SK-N-SH (cell line): ENCODE measurements at places on chromosomes 1 and 21.

- no peak for DNase-seq
Observed at GRCh38 chr1:12549460-12550349, 68.3 kb downstream of the DHRS3 start.

- DNase-seq: no peak
Observed at GRCh38 chr1:93723110-93723509, 41.5 kb upstream of the BCAR3 start.

DNA sequence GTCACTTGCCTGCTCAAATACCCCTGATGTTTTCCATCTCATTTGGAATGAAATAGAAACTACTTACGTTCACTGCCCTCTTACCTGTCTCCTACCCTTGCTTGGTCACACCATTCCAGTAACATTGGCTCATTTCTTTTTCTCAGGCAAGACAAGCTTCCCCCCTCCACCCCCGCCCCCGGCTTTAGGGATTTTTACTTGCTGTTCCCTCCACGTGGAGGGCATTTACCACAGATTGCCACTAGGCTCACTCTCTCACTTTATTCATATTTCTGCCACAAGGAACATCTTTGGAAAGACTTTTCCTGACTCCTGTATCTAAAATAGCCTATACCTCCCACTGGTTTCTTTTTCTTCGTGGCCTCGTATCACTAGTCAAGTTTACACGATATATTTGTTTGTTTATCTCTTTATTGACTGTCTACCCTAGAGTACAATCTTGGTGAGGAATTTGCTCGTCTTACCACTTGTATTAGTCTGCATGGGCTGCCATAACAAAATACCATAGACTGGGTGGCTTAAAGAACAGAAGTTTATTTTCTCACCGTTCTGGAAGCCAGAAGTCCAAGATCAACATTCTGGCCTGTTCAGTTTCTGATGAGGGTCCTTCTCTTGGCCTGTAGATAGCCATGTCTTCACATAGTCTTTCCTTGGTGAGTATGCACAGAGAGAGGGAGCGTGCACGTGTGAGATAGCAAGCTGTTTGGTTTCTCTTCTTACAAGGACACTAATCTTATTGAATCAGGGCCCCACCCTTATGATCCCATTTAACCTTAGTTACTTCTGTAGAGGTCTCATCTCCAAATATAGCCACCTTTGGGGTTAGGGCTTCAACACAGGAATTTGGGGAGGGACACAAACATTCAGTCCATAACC, 126.2 kb downstream of the NRDC start:
- no peak for DNase-seq

- no peak for DNase-seq
Observed at GRCh38 chr1:237091691-237092090, 49.7 kb downstream of the RYR2 start.

GRCh38 chr21:39029086-39029755, 154.0 kb downstream of the PSMG1 start:
- DNase-seq: peak; percentile 77

DNA sequence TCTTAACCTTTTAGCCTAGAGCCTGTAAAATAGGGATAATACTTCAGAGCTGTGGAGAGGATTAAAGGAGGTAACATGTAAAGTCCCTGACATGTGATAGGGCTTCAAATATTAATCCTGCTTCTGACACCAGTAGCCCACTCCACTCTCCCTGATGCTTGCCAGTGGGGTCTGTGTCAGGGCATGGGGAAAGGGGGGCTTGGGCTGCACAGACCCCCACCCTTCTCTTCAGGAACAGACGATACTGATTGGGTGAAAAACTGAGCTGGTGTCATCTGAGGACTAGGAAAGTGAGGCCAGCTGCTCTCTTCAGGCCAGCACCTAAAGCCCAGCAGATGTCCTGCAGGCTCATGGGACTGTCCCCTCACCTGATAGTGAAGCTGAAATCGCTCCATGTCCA, 27.0 kb upstream of the MEF2D start:
- DNase-seq: no peak

DNA sequence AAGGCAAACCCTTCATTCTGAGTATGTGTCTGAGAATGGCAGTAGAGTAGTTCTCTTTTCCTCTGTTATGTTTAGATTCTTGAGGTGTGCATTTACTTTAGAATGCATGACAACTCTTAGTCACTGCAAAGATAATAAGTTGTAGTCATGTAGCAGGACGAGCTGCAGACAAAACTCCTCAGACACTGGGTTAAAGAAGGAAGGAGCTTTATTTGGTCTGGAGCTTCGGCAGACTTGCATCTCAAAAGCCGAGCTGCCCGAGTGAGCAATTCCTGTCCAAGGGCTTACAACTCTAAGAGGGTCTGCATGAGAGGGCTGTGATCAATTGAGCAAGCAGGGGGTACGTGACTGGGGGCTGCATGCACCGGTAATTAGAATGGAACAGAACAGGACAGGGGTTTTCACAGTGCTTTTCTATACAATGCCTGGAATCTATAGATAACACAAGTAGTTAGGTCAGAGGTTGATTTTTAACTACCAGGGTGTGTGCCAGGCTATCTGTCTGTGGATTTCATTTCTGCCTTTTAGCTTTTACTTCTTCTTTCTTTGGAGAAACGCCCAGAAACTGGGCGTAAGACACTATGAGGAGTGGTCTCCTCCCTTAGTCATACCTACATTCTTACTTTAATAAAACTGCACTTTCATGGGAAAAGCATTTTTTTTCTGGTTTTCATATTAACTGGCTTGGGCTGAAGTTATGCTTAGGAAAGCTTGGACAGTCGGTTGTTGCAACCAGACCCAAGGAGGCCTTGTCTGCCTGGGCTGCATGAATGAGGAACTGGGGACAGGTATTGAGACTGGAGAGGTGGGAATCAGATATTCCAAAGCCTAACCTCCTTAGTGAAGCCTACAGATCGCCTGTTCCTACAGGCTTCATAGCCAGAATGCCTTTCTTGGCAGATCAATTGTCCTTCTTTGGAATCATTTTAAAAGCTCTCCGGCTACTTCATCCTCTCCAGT, 115.1 kb downstream of the RHOU start:
- no peak for DNase-seq

DNA sequence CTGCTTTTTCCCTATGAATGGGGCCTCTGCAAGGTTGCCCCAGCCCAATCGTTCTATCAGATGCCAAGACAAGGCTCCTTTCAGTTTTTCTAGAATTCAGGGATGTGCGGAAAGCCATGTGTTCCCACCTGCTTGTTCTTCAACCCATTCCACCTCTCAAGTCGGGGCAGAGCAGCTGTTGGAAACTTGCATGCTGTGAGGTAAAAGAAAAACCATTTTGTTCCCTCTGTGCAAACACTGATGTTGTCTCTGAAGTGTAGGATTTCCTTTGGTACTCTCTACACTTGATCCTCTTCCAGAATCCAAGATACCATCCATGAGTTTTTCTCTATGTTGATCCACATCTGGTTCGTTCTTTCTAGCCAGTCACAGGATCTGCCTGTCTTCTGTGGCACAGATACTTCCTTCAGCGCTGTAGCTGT, 7.3 kb downstream of the IER5 start:
- DNase-seq: no peak

DNA sequence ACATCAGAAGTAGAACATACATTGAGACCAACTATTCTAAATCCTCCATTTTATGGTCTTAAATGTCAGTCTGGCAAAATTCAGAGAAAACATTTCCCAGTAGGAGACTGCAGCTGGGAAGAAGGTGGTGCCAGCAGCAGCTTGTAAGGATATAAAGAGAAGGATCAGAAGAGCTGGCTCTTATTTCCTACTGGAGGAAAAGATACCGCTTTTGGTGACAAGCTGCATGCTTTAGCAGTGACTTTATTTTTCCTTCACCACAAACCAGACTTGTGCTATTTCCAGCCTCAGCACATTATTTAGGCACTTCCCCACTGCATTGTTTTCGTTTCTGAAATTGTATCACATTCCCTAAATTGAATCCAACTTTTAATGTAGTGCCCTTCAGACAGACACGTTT, 28.4 kb downstream of the RNF11 start:
- no peak for DNase-seq

GRCh38 chr1:184322253-184322652, 64.6 kb upstream of the C1orf21 start:
- no peak for DNase-seq

DNA sequence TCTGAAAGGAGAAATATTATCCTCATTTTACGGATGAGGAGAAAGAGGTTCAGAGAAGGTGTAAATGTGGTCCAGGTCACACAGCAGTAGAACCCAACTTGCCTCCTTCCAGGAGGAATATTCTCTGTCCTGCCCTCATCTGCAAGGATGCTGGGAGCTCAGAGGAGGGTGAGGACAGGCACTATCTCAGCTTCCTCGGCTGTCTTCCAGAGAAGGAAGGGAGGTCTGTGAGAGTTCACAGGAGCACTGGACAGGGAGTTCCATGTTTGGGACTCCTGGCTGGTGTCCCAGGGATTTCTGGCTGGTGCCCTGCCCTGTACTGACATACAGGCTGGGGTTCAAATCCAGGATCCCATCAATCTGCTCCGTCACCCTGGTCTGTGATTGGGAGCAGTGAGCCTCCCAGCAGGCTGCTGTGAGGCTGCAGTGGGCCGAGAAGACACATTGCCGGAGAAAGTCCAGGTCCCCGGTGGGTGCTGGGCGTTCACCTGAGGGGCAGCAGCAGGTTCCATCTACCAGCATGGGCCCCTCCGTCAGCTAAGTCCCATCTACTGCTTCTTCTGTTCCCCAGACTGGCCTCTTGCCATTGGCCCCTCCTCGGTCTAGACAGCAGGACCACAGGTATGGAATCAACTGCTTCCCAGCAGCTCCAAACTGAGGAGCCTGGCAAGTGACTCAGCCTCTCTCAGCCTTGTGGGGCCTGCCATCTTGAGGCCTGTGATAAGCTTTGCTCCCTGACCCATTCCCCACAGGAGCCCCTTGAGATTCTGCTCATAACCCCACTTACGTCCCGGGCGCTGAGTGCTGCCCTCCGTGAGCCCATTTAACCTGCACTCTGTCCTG, 8.5 kb upstream of the BSND start:
- no peak for DNase-seq

DNA sequence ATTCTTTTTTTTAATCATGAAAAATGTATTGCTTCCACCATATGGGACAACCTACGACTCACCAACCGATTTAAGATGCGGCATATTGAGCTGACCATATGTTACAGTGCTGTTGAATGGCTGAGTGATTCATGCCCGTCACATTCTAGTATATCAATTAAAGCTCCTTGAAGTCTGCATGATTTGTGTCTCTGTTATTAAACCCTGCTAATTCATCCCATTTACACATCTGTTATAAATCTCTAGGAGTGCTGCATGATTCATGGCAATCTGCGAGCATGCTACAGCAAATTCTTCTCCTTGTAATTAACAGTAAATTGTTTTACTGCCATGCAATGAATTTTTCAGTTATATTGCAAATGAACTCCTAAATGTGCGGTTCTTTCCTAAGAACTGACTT, 239.8 kb downstream of the USH2A start:
- no peak for DNase-seq

- DNase-seq: no peak
Observed at GRCh38 chr1:221316491-221317056, 425.3 kb downstream of the DUSP10 start.

DNA sequence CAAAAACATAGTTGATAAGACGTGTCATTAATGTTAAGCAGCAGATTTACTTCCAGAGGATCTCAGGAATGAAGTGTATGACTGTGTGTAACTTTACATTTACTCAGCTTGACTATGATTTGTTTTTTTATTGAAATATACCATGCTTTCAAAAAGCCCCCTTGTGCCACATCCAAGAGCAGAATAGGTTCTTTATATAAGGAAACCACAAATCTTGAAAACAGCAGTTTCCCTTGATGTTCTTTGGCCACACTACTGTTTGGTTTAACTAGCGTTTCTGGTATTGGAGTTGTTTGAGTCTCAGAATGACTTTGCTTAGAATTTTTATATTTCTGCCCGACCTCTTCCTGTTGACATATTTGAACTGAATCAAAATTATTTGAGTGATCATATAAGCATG, 25.0 kb downstream of the LRRC8C start:
- no peak for DNase-seq

GRCh38 chr1:180560868-180561600, 2.3 kb downstream of the OVAAL start:
- no peak for DNase-seq

DNA sequence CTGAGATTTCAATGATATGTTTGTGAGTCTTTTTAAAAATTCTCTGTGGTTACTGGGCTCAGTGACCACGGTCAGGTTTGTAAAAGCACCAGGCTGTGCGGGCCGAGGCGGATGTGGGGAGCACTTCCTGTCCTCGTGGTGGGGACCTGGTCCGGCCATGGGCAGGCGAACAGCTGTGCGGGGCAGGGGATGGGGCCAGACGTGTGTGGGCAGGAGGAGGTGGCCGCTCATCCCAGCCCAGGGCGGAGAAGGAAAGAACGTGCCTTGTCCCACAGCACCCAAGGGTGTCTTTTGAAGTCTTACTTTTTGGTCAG, 5.2 kb upstream of the OXCT2 start:
- DNase-seq: no peak

GRCh38 chr1:147235822-147236221, 6.7 kb upstream of the CHD1L start:
- no peak for DNase-seq

GRCh38 chr1:155184351-155184811, 10.7 kb downstream of the TRIM46 start:
- no peak for DNase-seq

GRCh38 chr1:186770421-186770820, 58.3 kb upstream of the PLA2G4A start:
- no peak for DNase-seq

DNA sequence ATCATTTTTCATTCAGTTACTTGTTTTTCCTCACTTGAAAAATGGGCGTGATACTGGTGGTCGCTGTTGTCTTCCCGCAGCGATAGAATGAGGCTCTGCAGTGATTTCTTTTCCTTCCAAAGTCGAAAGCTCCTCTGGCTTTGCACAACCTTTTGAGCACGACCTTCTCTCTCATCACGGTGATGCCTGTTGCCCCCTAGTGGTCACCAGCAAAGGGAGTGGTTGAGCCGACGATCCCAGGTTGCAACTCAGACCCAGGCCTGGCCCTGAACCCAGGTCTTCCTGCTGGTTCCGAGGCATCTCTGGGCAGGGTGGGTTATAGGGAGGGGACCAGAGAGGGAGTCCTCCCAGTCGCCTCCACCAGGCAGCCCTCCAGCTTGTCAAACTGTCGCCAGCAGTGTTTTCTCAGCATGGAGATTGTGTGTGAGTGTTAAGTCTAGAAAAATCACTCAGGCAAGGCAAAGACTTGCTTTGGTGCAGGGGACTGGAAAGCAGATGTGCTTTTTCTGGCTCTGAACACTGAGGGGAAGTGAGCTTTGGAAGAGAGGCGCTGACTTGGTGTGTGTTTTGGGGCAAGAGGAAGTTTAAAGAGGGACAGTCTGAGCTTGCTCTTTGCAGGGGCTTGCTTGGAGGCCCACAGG, 285.3 kb downstream of the CAMTA1 start:
- peak; percentile 87 for DNase-seq

DNA sequence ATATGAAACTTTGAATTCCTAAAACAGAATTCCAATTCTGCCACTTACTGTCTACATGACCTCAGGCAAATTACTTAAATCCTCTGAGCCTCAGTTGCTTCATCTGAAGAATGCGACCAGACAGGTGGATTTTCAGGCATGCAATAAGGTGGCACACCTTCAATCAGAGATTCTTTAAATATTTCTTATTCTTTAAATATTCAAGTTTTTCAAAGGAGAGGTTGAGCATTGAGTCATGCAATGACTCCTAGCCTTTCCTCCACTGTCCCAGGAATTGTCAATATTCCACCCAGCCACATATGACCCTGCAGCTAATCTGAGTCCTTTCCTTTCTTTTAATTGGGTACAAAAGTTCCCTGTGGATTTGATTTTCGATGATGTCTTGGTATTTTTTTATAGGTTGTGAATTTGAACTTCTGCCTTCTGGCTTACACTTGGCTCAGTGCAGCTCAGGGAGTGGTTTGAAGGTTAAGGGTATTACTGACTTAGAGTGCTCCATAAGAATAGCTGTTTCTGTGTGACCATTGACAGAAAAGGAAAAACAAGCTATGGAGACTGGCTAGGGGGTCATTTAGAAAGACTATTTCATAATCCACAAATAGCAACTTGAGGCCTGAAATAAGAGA, 52.2 kb upstream of the PRDX6 start:
- DNase-seq: no peak
